ENCODE measurements at places on chromosomes 16 and 17.

DNA sequence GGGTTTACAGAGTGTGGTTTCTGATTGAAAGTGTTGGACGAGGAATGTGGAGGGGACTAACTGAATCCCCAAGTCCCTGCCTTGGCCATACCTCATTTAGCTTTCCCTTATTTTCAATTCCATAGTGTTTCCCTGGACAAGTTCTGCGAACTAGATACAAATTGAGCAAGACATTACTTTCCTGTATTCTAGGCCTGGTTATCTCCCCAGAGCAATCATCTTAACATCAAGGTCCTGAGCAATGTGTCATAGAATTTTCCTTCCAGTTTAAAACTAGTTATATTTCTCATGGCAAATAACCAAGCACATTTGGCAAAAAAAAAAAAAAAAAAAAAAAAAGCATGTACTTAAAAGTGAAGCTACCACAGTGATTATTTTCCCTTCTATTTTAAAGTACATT is 330.1 kb downstream of the CDH11 start:
- no peaks in the 10 kb centered on the region for H3K4me1 ChIP-seq
- H3K36me3 ChIP-seq, result no peaks in the 10 kb centered on the region
- DNase-seq, result no peak
- H3K27ac ChIP-seq, result no peak overlapping the region
- no peaks in the 10 kb centered on the region for H3K27me3 ChIP-seq
- H3K4me3 ChIP-seq, result no peak overlapping the region

DNA sequence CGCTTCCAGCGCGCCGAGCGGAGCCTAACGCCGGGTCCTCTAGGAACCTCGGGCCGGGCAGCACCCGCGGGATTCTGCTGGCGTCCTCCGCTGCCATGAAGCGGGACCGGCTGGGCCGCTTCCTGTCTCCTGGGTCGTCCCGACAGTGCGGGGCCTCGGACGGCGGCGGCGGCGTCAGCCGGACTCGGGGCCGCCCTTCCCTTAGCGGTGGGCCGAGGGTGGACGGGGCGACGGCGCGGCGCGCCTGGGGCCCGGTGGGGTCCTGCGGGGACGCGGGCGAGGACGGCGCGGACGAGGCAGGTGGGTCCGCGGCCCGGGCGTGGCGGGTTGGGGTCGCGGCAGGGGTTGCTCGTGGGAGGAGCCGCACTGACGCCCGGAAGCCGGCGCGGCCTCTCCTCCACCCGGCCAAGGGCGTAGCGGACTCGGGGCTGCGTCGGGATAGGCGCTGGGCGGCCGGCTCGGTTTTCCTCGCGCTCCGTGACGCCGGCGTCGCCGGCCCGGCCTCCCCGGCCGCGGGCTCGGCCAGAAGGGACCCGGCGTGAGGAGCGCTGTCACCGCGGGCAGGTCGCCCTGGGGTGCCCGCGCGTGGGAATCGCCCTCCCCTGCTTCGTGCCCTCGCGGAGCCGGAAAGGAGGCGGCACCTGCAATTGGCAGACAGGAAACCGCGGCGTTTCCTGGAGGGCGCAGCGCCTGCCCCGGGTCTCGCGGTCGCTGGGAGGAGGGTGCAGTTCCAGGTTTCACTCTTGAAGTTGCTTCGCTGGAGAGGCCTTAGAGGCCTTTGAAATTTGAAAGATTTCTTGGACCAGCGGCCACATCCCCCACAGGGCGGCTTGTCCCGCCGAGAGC is 432 bp downstream of the ZNF276 start:
- no peaks in the 10 kb centered on the region for H3K4me1 ChIP-seq
- peak overlapping the region; percentile 82 for H3K4me3 ChIP-seq
- peaks cover 40% of the 10 kb centered on the region for H3K36me3 ChIP-seq
- no peaks in the 10 kb centered on the region for H3K27me3 ChIP-seq
- H3K27ac ChIP-seq, result peak overlapping the region; percentile 100

DNA sequence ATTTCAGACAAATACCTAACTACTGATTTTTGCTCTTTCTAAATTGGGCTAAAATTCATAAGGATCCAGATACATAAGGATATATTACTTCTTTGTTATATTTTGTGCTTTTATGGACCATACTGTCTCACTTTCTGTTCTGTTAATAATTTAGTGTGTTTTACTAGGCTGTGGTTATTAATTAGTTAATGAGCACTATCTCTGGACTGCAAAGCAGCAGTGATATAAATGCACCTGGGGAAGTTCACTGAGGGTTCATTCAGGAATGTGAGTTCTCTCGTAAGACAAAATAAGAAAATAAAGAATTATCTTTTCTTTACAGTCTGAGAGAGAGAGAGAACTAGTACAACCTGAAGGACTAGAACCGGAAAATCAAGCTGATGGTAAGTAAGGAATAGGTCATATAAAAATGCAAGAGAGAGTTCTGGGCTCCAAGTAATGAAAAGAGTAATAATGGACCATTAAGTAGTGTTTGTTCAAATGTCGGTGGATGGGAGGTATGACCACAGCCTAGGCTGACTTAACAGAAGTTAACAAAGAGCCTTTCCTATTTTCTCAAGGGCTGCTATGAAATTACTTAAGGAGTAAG is 55.6 kb downstream of the IKZF3 start:
- no peaks in the 10 kb centered on the region for H3K4me1 ChIP-seq
- no peaks in the 10 kb centered on the region for H3K27me3 ChIP-seq
- DNase-seq, result no peak
- no peak overlapping the region for H3K27ac ChIP-seq
- no peaks in the 10 kb centered on the region for H3K36me3 ChIP-seq
- no peak overlapping the region for H3K4me3 ChIP-seq

DNA sequence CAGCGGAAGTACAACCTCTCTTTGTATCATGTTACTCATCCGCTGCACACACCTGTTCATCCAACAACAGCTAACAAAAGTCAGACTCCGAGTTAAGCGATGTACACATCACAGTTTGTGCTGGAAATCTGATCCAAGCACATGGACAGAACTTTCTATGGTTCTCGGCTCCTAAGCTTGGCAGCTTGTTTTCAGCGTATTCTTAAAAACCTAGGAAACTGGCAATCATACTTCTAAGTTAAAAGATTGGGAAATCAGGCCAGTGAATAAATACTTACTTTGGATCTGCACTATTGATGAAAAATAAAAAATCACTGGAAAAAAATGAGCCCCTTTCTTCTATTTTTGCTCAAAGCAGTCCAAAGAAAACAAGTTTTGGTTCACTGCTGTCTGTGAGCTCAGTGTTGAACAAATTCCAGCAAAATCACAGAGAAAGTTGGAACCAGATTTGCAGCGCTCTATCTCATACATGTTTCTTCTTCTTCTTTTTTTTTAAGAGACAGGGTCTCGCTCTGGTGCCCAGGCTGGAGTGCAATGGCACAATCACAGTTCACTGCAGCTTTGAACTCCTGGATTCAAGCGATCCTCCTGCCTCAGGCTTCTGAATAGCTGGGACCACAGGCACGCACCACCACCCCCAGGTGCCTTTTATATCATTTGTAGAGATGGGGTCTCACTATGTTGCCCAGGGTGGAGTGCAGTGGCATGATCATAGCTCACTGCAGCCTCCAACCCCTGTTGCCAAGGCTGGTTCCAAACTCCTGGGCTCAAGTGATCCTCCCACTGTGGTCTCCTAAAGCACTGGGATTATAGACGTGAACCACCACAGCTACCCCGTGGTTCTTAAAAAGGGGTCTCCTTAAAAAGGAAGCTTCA is 71.6 kb upstream of the CREBBP start:
- H3K4me1 ChIP-seq, result no peaks in the 10 kb centered on the region
- H3K4me3 ChIP-seq, result no peak overlapping the region
- DNase-seq, result no peak
- no peaks in the 10 kb centered on the region for H3K27me3 ChIP-seq
- peak overlapping the region; percentile 87 for H3K27ac ChIP-seq

DNA sequence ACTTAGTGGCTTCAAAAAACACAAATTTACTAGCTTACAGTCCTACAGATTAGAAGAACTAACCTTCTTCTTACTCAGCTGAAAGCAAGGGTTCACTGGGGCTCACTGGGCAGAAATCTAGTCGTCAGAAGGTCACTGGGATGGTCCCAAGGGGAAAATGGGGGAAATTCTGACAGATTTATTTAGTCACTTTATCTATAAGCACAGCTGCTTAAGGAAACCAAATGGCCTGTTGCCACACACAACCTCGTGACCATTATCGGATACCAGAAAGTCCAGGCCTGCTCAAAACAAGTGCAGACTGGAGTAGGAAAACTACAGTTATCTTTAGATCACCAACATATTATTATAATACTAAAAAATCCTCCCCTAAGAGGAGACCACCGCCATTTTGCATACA is 374.6 kb upstream of the ASIC2 start:
- no peaks in the 10 kb centered on the region for H3K27me3 ChIP-seq
- H3K4me1 ChIP-seq, result peaks cover 18% of the 10 kb centered on the region
- DNase-seq, result no peak
- no peak overlapping the region for H3K4me3 ChIP-seq

Measured in right atrium auricular region (tissue), 2 donors.